ENCODE measurements at places on chromosomes 2 and 18.

DNA sequence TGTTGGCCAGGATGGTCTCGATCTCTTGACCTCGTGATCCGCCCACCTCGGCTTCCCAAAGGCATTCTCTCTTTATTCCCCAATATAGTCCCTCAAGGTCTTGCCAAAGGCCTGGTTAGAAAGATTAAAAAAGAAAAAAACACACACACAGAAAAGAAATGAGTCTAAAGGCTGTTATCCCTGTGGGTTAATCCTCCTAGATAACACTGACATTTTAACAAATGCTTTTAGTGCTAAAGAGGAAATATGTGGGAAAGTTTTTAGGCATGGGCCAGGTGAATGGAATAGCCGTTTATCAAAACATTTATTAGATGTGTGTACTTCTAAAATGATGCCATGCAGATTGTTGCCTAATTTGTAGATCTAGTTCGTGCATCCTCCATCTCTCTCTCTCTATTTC, 261.6 kb upstream of the FN1 start:
- no peak for DNase-seq

DNA sequence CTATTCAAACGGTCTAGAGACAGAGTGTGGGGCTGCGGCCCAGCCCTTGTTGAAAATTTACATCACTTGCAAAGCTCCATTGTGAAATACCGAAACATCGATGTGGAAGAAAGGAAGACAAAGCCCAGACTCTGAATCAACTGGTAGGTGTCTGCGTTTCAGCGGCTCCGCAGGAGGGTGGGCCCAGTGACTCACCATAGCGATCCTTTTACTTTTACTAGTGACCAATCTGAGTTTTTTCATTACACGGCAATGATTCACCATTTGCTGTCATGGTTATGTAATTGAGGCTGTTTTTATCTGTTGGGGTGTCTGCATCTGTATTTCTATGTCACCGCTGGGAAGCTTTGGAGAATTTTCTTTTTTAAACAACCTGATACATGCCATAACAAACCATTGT, 66.6 kb upstream of the ODC1 start:
- DNase-seq, result peak; percentile 96

GRCh38 chr2:55400332-55400731, 19.3 kb downstream of the CCDC88A start:
- no peak for DNase-seq

- DNase-seq, result no peak
Measured at GRCh38 chr2:38277245-38278116, 99.6 kb downstream of the ATL2 start.

GRCh38 chr2:75633620-75634019, 13.0 kb upstream of the MRPL19 start:
- DNase-seq, result no peak

- DNase-seq, result peak; percentile 25
Measured at GRCh38 chr18:43606795-43607194, 329.5 kb upstream of the SYT4 start.

DNA sequence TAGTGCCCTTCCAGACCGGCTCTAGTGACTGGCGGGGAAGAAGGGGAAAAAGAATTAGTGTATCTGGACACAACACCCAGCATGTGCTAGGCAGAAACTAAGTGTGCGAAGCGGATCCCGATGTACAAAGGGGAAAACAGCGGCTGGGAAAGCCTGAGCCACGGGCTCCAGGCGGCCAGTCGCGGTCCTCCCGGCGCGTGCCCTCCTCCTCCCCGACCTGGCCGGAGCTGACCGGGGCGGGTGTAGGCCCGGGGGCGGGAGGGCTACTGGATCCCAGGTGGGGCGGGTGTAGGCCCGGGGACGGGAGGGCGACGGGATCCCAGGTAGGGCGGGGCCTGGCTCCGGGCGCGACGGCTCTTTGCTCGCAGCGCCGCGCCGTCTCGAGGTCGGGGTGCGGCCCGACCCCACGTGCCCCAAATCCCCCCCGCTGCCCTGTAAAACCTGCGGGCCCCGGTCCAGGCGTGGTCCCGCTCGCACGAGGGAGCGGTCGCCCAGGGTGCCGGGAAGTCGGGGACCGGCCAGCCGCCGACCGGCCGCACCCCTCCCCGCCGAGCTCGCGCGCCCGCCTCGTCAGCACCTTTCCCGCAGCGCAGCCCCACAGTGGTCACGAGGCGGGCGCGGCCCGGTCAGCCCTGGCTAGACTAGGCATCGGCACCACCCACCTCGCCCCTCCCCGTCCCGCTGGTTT, 48.8 kb downstream of the C2orf42 start:
- peak; percentile 89 for DNase-seq

- no peak for DNase-seq
Measured at GRCh38 chr2:240196716-240197461, 56.4 kb upstream of the OTOS start.

DNA sequence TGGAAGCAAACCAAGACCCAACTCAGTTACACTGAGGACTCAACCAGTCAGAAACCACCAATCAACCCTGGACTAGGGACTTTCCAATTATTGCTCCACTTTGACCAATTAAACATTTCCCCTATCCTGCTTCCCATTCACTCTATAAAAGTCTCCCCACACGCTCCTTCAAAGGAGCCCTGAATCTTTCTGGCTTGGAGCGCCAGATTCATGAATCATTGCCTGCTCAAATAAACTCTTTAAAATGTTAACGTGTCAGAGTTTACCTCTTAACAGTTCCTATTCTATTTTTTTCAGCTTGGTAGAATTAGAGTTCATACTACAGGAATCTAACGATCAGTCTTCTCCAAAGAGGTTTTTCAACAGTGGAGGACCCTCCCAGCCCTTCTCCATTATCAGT, 20.7 kb upstream of the SULT1C2 start:
- peak; percentile 23 for DNase-seq

DNA sequence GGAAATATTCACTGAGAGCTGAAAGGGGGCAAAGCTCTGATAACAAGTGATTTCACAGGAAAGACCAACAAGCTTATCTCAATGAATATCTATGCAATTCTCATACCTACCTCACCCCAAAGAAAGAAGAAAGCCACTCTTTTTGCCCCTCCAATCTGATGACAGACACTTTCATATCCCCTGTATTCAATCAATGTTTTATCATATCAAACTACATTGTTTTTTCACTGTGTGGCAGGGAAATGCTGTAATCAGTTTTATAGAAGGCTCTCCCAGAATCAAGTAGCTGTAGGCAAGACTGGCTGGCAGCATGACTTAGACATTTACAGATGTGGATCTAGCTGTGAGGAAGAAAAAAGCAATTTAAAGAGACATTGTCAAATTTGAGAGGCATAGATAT, 81.3 kb upstream of the PIK3C3 start:
- DNase-seq, result no peak

- no peak for DNase-seq
Measured at GRCh38 chr18:53544917-53545316, 679.6 kb downstream of the MBD2 start.

DNA sequence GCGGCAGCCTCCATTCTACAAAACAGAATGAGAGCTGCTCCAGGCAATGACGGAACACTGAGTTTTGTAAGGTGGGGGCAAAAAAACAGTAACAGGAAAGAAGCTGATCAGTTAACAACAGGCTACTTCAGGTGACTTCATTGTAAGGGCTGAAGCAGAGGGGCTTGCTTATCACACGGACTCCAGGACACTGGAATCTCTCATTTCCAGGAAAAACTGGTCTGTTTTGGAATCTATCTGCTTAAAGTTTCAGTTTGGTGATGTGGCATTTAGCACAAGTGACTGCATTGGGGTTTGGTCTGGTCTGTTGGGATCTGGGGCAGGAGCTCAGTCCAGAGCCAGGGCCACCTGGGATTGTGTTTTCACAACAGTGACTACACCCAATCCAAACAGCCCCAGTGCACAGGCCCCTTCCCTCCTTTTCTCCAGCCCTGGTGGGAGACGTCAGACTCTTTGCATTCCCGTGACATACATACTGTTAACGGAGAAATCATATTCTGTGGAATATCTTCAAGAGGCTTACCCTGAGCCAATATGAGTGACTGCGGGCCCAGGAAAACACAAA, 14.1 kb downstream of the AMER3 start:
- peak; percentile 65 for DNase-seq

DNA sequence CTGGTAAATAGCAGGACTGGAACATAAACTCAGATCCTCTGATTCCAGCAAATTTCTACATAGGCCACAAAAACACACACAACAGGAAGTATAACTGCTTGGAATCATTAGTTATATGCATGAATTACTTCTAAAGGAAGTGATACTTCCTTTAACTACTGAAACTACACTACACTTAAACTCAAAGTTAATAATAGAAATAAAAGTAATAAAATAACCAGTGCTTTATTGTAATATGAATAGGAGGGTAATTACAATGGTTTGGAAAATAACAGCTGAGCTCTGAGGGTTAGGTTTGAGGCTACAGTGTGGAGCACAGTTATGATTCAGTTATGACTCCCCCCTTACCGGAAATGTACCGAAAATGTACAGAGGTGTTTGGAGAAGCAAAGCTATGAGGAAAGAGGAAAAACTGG, 18.5 kb upstream of the POLI start:
- DNase-seq, result no peak

- DNase-seq, result no peak
Measured at GRCh38 chr2:100877555-100877954, 57.6 kb downstream of the NPAS2 start.

Data from osteoblast (primary cell).